Mesangial cell (primary cell): ENCODE measurements at places on chromosomes 4 and X. TPM values are rescaled to one million over a fixed set of nuclear protein-coding genes. Genes with fewer than 3 reads are reported as not detected.

The GYPB gene
- not detected in 2 replicates for total RNA-seq

The KIF4A gene
- 0.76 and 23.8 TPM in 2 replicates for total RNA-seq

The S100P gene
- not detected in 2 replicates for total RNA-seq

The GPC4 gene
- total RNA-seq, result 8.5 and 15.5 TPM in 2 replicates

The NDNF gene
- 1.6 TPM in 1 of 2 replicates, not detected in the other for total RNA-seq

The FAM184B gene
- total RNA-seq, result not detected in 2 replicates

The XKRX gene
- not detected in 2 replicates for total RNA-seq

The SMPX gene
- total RNA-seq, result not detected in 2 replicates

The TSPAN6 gene
- total RNA-seq, result 15.6 and 30.6 TPM in 2 replicates

The MTTP gene
- total RNA-seq, result 0.13 TPM in 1 of 2 replicates, not detected in the other

The ANKRD50 gene
- 10.4 and 13.7 TPM in 2 replicates for total RNA-seq

The FATE1 gene
- total RNA-seq, result not detected in 2 replicates

The RASL11B gene
- total RNA-seq, result 0.65 and 0.76 TPM in 2 replicates
